ENCODE measurements at places on chromosomes 16 and 17.

- no peak for DNase-seq
Measured at GRCh38 chr16:49837688-49838410, 18.1 kb downstream of the ZNF423 start.

DNA sequence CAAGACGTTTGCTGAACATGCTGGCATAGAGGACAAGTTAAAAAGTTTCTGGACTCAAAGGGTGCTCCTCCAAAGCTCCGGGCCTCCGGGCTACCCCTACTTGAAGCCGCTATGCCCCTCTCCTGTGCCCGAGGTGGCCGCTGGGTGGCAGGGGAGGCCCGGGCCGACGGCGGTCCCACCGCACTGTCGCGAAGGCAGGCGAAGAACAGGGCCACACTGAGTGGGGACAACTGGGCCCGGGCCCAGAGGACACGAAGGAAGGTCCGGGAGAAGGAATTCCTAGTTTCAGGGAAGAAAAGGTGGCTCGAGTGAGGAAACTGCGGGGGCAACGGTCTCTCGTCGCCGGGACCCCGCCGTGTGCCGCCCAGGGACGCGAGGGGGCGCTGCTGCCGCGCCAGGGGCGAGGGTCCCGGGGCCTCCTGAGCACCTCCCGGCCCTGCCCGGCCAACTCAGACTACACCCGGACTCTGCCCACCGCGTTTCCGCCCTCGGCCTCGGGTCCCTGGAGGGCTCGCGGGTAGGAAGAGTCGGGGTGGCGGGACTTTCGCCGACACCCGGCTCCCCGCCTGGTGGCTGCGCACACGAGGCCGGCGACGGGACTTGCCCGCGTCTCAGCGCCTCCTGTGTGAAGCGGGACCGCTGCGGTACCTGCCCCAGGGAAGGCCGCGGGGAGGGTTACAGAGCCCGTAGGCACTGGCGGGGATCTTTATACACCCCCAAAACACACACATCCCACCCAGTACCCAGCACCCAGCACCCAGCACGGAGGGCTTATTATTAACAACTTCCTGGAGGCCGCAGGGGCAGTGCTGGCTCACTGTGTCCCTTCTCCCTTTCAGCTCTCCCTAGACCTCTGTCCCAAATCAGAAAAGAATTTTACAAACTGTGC is 772 bp upstream of the CHCT1 start:
- DNase-seq: peak; percentile 30

DNA sequence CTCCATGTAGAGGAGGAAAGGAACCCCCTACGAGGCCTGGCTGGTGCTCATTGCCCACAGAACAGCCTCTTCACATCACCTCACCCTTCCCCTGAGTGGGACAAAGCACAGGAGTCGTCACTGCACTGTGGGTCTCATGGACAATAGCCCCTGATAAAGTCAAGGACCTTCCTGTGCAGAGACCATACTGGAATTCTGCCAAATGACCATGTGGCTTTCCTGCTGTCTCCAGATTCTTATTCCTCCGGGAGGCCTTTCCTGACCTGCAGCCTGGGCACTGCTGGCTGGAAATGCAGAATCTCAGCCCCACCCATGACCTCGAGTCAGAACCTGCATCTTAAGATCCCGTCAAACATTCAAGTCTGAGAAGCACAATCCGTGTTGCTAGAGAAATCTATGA is 60.5 kb upstream of the ERN1 start:
- no peak for DNase-seq

DNA sequence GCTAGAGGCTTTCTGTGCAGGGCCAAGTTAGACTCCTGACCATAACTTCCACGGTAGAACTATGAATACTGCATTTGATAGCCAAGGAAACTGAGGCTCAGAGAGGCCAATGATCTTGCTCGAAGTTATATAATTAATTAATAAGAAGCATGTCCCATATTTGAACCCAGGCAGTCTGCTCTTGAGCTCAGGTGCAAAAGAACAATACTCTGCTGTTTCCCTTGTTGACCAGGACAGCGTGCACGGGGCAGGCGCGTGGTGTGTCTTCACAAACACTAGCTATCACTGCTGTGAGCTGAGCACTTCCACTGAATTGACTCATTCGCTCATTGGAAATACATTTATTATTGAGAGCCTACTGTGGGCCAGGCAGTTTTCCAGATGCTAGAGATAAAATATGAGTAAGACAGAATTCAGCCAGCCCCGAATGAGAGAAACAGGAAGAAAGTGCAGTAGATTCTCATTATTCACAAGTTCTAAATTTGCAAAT is 1.6 kb downstream of the CHD9 start:
- DNase-seq: no peak

DNA sequence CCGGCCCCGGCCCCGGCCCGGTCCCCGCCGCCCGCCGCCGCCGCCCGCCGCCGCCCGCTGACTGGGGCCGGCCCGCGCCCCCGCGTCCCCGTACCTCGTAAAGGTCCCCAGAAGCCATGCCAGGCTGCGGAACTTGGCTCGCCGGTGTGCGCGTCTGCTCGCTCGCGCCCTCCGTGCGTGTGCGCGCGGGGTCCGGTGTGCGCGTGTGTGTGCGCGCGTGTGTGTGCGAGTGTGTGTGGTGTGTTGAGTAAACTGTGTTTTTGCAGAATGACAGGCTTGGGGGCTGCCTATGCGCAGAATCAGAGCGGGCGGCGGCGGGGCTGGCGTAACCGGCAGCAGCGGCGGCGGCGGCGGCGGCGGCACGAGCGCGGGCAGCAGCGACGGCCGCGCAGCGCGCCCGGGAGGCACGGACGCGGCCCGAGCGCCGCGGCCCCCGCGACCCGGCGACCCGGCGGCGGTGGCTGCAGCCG is 307 bp downstream of the CDYL2 start:
- peak; percentile 39 for DNase-seq

GRCh38 chr16:87140211-87141200 is 176.7 kb downstream of the C16orf95 start:
- DNase-seq: no peak

- no peak for DNase-seq
Measured at GRCh38 chr16:67201411-67202345, 2.7 kb downstream of the ELMO3 start.

GRCh38 chr16:17295948-17296347 is 174.8 kb downstream of the XYLT1 start:
- DNase-seq: no peak

GRCh38 chr16:85437166-85438052 is 175.7 kb upstream of the GSE1 start:
- DNase-seq: peak; percentile 78

- no peak for DNase-seq
Measured at GRCh38 chr16:22726868-22727267, 87.1 kb upstream of the HS3ST2 start.

GRCh38 chr16:87778476-87778829 is 12.7 kb upstream of the KLHDC4 start:
- no peak for DNase-seq

DNA sequence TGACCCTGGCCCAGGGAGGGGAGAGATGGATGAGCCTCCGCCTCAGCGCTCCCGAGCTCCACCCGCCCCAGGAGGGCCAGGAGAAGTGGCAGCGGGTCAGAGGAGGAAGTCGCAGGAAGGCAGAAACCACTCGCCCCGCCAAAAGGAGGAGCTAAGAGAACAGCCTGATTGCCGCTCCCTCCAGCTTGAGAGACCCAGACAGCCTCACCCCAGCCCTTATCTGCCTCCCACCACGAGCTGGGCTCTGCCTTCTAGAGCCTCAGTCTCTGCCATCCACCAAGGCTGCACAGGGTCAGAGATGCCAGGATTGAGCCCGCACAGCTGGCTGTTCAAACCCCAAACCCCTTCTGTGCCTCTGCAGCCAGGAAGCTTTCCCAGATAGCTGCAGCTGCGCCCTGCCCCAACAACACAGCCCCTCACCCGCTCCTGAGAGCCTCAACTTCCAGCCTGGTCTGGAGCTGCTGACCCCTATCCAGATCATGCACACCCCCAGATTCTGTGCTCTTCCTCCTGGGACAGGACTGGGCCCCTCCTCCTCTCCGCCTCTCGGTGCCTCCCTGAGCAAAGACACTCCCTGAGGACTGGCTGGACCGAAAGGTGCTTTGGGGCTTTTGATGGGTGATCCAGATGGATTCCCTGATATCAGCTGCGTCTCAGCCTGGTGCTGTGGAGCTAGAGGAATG is 1.0 kb upstream of the ATP2A3 start:
- peak; percentile 81 for DNase-seq

DNA sequence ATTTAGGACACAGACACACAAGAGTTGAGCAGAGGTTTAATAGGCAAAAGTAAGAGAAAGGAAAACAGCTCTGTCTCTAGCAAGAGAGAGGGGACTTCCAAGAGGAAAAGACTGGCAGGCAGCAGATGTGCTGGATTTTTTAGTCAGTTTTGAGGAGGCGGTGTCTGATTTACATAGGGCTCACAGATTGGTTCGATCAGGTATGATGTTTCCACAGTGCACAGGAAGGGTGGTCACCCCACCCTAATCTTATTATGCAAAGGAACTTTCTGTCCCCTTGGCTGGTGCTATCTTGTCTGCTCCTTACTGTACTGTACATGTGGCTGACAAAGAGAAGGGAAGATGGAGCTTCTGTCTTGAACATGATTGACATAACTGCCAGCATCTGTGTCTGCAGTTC is 25.3 kb downstream of the BFAR start:
- no peak for DNase-seq

GRCh38 chr17:73787076-73788059 is 143.1 kb upstream of the SDK2 start:
- peak; percentile 95 for DNase-seq

GRCh38 chr17:80122026-80122575 is 20.7 kb downstream of the GAA start:
- DNase-seq: no peak

- no peak for DNase-seq
Measured at GRCh38 chr17:50288306-50288705, 14.0 kb downstream of the TMEM92 start.

DNA sequence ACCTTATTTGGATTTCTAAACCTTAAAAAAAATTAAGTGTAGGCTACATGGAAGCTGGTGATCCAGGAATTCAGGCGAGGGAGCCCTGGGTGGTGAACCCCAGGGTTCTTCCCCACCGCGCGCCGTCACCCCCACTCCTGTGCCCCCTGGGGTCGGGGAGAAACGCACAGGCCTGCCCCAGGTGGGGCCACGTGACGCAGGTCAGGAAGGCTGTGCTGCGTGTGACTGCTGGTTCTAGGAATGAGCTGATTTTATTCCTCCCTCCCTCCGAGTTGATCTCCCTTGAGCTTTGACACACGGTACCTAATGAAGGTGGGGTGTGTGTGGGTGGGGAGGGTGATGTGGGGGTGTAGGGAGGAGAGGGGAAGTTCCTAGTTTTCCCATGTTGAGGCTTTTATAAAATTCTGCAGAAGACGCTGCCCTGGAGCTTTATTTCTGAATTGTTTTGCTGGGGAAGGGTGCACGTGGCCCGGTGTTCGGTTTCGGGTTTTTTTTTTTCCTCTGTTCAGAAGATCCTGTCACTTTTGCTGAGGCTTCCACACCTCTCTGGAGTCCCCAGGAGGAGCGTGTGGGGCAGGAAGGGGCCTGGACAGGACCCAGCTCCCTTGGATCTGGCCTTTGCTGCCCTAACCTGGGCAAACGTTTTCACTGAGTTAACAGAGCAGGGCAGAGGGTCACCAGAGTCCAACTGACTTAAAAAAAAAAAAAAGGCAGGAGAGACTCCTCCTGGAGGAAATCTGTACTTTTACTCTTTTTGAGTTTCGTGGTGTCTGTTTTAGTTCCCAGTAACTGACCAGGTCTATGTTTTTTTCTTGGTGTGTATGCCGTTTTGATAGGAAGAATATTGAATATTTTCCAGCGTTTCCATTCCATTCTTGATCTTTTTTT is 55.8 kb upstream of the GSE1 start:
- peak; percentile 28 for DNase-seq

DNA sequence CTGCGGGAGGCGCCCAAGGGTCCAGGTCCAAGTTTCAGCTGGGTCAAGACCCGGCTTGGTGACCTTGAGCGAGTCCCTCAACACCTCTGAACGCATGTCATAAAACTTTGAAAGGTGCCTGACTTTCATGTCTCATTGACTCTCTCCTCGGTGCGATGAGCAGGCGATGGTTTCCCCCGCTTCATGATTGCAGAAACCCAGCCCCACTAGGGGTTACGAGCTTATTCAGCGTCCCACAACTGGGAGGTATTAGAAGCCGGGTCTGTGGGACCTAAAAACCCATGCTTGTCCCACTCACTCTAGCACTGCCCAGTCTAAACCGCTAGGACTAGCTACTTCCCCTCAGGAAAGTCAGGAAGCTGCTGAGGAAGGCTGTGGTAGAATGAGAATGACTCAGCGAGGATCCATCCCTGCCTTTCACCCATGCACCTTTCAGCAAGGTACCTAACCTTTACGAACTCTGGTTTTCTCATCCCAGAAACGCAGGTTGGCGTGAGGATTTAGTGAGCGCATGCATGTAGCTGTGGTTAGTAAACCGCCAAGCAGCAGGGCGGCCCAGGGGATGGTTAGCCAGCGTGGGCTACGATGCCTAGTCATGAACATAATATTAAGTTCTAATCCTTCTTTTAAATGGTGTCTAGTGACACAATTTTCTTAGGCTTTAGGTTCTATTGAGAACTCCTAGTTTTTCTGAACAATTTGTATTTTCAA is 26.2 kb upstream of the RFFL start:
- DNase-seq: no peak

DNA sequence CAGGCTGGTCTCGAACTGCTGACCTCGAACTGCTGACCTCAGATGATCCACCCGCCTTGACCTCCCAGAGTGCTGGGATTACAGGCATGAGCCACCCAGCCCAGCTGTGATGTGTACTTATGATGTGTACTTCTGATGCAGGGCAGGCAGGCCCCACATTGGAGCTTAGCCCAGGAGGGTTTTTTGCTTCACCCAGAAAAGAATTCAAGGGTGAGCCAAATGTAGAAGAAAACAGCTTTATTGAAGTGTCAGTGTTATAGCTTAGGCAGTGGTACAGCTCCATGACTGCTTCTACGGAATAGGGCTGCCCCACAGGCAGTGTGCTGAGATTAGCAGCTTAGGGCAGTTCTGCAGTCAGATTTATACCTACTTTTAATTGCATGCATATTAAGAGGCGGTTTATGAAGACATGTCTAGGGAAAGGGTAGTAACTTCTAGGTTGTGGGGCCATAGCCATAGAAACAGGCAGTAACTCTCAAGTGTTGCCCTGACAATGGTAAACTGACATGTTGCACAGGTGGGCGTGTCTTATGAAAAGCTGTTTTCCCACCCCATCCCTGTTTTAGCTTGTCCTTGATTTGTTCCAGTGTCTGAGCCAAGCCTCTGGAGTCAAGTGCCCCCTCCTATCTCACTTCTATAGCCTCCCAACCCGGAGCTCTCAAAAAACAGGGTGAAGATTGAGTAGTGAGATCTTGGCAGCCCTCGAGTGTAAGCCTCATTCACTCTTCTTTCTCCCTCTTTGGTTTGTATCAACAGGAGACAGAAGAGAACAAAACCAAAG is 24.1 kb upstream of the POLR3E start:
- DNase-seq: no peak

DNA sequence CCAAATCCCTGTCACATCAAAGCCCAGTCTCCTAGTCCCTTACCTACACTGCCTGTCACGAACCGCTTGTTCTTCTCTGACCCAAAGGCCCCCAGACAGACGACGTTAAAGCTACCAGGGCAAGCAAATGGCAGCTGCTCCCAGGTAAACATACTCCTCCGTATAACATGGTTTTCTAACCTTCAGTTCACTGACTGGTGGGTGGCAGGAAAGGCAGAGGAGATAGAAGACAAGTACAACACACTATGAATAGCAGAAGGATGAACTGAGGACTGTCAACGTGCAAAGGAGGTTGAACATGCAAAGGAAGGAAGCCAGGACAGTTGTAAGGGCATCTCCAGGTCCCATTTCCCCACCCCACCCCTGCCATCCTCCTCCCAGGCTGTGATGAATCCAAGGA is 449.8 kb downstream of the SHISA9 start:
- no peak for DNase-seq
